ENCODE measurements at places on chromosomes 16 and 17. TPM values are rescaled to one million over a fixed set of nuclear protein-coding genes. Genes with fewer than 3 reads are reported as not detected.

Gene CHST4
- not detected for total RNA-seq

Gene CACNG4
- not detected for total RNA-seq

Gene ZNF764
- 14.2 TPM for total RNA-seq

Gene DNAJA2
- 78.9 TPM for total RNA-seq

Gene TBC1D28
- total RNA-seq = not detected

Gene KRTAP4-12
- total RNA-seq = not detected

Gene STH
- not detected for total RNA-seq

Gene KCTD13
- total RNA-seq = 36.6 TPM

Gene ZPBP2
- total RNA-seq = 0.61 TPM

Gene TBC1D3I
- total RNA-seq = 0.14 TPM

Gene NPIPB5
- total RNA-seq = 122 TPM

Gene ERN1
- 45.3 TPM for total RNA-seq

Gene FOXC2
- total RNA-seq = not detected

Gene CX3CL1
- total RNA-seq = not detected

Gene KCNH4
- total RNA-seq = 0.39 TPM

Gene PRSS22
- 0.38 TPM for total RNA-seq

Gene EVPL
- total RNA-seq = 0.02 TPM

Gene SLC16A5
- 7.7 TPM for total RNA-seq

Gene PPP4C
- 133 TPM for total RNA-seq
